Left ventricle myocardium inferior (tissue), 1 donor: ENCODE measurements at places on chromosomes 2 and 18. TPM values are rescaled to one million over a fixed set of nuclear protein-coding genes. Genes with fewer than 3 reads are reported as not detected.

The IL36B gene
- total RNA-seq, result not detected

The YPEL5 gene
- 63.6 TPM for total RNA-seq

The PCARE gene
- total RNA-seq, result 0.74 TPM

The CIDEA gene
- 0.33 TPM for total RNA-seq

The ASXL3 gene
- 6.7 TPM for total RNA-seq

The AMER3 gene
- not detected for total RNA-seq

The SMPD4 gene
- 26.7 TPM for total RNA-seq

The ZC3H6 gene
- 23.5 TPM for total RNA-seq

The SOCS6 gene
- 20.2 TPM for total RNA-seq

The RAX gene
- not detected for total RNA-seq

The TCF23 gene
- total RNA-seq, result 0.08 TPM

The ALPP gene
- total RNA-seq, result not detected

The GPR45 gene
- not detected for total RNA-seq

The BOLL gene
- not detected for total RNA-seq

The SIX3 gene
- not detected for total RNA-seq

The SP140 gene
- total RNA-seq, result 1.3 TPM

The SMAD2 gene
- 80.9 TPM for total RNA-seq

The UPP2 gene
- total RNA-seq, result not detected

The HNRNPA3 gene
- 73.2 TPM for total RNA-seq

The LNPK gene
- total RNA-seq, result 42.3 TPM

The B4GALT6 gene
- 5.3 TPM for total RNA-seq

The UGT1A4 gene
- not detected for total RNA-seq

The ANAPC1 gene
- total RNA-seq, result 17.0 TPM

The LCT gene
- total RNA-seq, result not detected

The SERPINB10 gene
- total RNA-seq, result not detected

The NCKAP5 gene
- 6.0 TPM for total RNA-seq

The CRYGC gene
- not detected for total RNA-seq

The SPDYA gene
- 0.14 TPM for total RNA-seq

The PLA2R1 gene
- 2.3 TPM for total RNA-seq

The ATRAID gene
- total RNA-seq, result 121 TPM

The ECEL1 gene
- total RNA-seq, result not detected

The RAB1A gene
- total RNA-seq, result 115 TPM

The LMAN2L gene
- total RNA-seq, result 27.9 TPM

The GALNT14 gene
- 0.14 TPM for total RNA-seq

The MAP2 gene
- 6.2 TPM for total RNA-seq

The ARHGAP28 gene
- total RNA-seq, result 1.5 TPM

The IL1F10 gene
- not detected for total RNA-seq

The TUBA4B gene
- total RNA-seq, result not detected

The CIB4 gene
- total RNA-seq, result not detected

The LYG2 gene
- total RNA-seq, result not detected

The POTEJ gene
- not detected for total RNA-seq

The FHL2 gene
- total RNA-seq, result 2,742 TPM

The STARD7 gene
- total RNA-seq, result 174 TPM

The CDK5R2 gene
- total RNA-seq, result not detected

The AFF3 gene
- total RNA-seq, result 8.0 TPM

The POTEC gene
- total RNA-seq, result not detected

The OTOS gene
- total RNA-seq, result not detected

The RAMP1 gene
- 168 TPM for total RNA-seq

The EML6 gene
- 0.77 TPM for total RNA-seq
